ENCODE measurements at places on chromosomes 16 and 17.

- DNase-seq, result no peak
Observed at GRCh38 chr17:50222922-50223321, 21.5 kb upstream of the COL1A1 start.

DNA sequence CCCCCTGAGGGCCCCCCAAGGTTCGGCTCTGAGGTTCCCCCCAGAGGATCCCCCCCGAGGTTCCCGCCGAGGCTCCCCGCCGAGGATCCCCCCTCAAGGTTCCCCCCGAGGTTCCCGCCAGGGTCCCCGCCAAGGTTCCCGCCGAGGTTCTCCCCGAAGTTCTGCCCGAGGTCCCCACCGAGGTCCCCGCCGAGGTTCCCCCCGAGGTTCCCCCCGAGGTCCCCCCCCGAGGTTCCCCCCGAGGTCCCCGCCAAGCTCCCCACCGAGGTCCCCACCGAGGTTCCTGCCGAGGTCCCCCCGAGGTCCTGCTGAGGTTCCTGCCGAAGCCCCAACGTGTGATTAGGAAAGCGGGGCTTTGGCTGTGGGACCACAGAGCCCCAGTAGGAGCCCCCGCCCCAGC lies 32.2 kb upstream of the SSTR5 start:
- no peak for DNase-seq

DNA sequence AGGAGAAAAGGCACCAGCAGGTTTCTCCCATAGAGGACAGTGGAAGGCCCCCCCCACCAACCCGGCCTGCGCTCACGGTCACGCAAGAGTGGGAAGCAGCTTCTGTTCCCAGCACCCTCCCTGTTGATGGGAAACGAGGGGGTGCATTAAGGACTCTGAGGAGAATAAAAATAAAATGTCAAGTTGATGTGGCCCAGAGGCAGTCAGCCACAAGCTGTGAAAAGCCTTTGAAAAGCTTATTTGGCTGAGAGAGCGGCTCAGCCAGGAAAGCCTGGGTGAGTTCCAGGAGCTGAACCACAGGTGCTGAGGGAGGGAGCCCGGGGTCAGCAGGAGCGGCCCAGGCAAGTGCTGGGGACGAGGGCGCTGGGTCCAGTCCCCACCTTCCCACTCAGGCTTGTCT lies 26.9 kb upstream of the SPATA32 start:
- DNase-seq, result no peak

DNA sequence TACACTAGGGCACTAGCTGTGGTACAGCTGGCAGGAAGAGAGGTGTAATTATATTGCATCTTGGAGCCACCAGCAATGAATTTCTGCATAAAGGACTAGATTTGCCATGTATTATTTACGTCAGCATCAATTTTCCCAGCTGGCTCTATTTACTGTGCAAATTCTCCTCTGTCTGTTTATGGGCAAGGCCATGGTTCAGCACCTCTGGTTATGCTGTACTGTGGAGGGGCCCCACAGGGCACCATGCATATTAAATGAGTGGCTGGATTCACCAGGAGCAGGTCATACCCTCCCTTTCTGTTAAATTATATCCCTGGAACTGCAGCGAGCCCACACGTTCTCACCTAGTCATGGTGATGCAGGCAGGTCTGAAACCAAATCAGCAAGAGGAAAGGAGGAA lies 19.8 kb downstream of the RAD51D start:
- no peak for DNase-seq

GRCh38 chr17:64694207-64694606 lies 32.1 kb upstream of the SMURF2 start:
- no peak for DNase-seq

- DNase-seq, result no peak
Observed at GRCh38 chr17:17181666-17182597, 24.2 kb downstream of the PLD6 start.

Measured in vagina (tissue), 2 donors.